Stimulated activated CD4-positive, alpha-beta T cell treated with anti-CD3 and anti-CD28 coated beads, Interleukin-15, amount 100 ng/mL, for 1 hour (primary cell): ENCODE measurements at places on chromosomes 2 and 18.

DNA sequence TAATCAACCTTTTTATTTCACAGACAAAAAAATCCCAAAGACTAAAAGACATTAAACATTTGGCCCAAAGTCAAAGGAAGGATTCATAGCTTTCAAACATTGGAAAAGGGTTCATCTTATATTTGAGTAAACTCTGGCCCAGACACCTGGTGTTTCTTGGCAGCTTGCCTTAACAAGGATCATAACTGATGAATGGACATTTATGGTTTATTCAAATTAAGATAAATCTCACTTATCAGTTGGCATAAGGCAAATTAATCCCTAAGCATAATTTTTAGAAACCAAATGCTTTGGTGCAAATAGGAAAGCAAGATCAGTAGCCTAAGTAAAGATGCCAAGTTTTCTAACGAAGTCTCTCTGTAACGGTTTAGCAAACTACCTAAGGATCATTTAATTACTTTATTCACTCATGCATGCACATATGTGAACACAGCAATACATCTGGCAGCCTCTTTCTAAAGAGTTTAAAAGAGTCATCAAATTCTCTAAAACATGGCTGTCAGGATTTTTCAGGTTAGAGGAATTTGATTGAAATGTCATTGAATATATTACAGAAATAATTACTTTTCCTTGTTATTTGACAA lies 323.4 kb upstream of the RBMS1 start:
- no peak for DNase-seq

- DNase-seq, result peak; percentile 27
These were observed at the start of gene EDAR for GRCh38 chr2:108988796-108989713. EDAR (minus strand) TSS chr2:108989220; CDS start chr2:108931014, 58,206 bp downstream.

DNA sequence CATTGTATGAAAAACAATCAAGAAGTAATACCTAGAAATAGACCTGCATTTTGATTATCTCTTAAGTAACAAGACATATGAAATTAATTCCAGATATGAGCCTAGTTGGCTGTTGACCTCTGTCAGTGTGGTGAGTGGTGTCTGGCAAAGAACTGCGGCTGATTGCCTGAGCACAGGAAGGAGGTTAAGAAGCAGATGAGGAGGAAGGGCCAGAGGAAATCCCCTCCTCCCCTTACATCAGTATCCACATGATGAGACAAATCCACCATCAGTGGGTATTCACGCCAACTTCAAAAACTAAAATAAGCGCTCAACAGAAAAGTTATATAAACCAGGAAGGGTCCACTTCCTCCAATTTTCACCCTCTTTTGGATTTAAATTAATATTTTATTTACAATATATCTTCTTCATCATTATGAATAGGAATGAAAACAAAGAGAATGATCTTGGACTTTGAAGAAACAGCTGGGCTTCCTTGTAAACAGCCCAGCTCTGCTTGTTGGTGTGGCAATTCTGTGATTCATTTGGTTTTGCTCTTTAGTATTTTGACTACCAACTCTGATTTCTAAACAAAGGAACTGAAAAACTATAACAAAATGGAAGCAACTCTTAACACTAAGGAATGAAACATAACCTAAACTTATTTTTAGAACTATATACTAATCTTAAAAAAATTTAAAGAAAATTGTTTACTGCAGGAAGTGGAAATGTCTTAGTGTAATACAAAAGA lies 27.3 kb downstream of the RFTN2 start:
- DNase-seq, result no peak

DNA sequence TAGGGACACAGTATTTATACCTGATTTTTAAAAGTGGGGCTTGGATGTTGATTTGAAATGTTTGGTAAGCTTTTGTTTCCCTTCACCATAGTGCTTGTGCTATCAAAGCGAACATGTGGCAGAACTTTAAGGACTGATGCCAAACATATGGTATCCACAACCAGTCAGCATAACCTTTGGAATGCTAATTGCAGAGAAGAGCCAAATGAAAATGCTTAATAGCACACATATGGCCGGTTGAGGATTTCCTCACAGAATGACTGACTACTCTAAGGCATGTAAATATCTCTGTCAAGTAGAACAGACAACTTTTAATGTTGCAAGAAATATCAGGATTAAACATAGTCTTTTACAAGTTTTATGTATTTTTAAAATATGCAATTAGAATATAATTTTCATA lies 120.9 kb upstream of the COL3A1 start:
- no peak for DNase-seq

- no peak for DNase-seq
These were observed 426.7 kb upstream of the SMIM21 start for GRCh38 chr18:75854174-75854573.

DNA sequence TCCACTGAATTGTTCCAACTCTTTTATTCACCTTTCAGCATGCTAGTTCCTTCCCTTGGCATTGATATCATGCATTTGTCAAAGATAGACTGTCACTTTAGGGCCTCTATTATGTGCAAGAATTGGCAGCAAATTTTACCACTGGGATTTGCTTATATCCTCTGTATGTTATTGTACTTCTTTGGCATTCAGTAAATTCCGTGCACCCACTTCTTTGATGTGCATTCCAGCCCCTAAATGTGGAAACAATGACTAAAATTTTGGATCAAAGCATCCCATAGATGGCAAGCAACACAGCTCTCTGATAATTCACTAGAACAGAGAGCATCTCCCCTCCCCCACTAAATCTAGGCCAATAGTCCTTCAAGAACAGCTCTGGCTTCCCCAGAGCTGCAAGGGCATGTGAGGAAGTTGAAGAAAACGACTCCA lies 399.0 kb upstream of the HNRNPA3 start:
- DNase-seq, result no peak

DNA sequence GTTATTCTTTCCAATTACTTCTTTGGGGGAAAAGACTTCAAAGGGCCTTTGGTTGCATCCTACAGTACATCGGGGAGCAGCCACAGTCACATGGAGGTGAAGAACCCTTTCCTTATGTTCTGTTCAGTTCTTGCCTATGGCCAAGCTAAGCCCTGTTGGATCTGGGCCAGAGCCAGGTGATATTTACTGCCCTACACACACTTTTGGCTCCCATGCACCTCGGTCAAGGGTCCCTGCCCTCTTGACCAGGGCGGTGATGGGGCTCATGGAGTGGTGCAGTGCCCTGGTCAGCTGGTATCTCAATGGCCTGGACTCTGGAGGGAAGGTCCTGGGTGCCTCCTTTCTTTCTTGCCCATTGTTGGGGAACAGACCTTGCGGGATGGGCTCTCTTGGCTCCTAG lies 98.7 kb downstream of the VAPA start:
- no peak for DNase-seq

GRCh38 chr2:9100080-9100876 lies 96.8 kb upstream of the MBOAT2 start:
- no peak for DNase-seq
